ENCODE measurements at places on chromosomes 6 and 20.

GRCh38 chr6:128327890-128328289, 192.5 kb downstream of the PTPRK start:
- H3K4me1 ChIP-seq = no peaks in the 10 kb centered on the region
- H3K27me3 ChIP-seq = peaks cover 4% of the 10 kb centered on the region
- no peak overlapping the region for H3K27ac ChIP-seq
- H3K4me3 ChIP-seq = no peak overlapping the region
- H3K36me3 ChIP-seq = no peaks in the 10 kb centered on the region

- no peaks in the 10 kb centered on the region for H3K27me3 ChIP-seq
- H3K4me3 ChIP-seq = no peak overlapping the region
- peaks cover 1% of the 10 kb centered on the region for H3K36me3 ChIP-seq
- peak overlapping the region; percentile 41 for H3K27ac ChIP-seq
Observed at GRCh38 chr6:106124437-106125430, 38.6 kb downstream of the PRDM1 start.

GRCh38 chr6:52620055-52620905, 43.4 kb upstream of the TRAM2 start:
- no peak for DNase-seq
- H3K4me1 ChIP-seq = no peaks in the 10 kb centered on the region
- peaks cover 15% of the 10 kb centered on the region for H3K27me3 ChIP-seq
- no peak overlapping the region for H3K27ac ChIP-seq

DNA sequence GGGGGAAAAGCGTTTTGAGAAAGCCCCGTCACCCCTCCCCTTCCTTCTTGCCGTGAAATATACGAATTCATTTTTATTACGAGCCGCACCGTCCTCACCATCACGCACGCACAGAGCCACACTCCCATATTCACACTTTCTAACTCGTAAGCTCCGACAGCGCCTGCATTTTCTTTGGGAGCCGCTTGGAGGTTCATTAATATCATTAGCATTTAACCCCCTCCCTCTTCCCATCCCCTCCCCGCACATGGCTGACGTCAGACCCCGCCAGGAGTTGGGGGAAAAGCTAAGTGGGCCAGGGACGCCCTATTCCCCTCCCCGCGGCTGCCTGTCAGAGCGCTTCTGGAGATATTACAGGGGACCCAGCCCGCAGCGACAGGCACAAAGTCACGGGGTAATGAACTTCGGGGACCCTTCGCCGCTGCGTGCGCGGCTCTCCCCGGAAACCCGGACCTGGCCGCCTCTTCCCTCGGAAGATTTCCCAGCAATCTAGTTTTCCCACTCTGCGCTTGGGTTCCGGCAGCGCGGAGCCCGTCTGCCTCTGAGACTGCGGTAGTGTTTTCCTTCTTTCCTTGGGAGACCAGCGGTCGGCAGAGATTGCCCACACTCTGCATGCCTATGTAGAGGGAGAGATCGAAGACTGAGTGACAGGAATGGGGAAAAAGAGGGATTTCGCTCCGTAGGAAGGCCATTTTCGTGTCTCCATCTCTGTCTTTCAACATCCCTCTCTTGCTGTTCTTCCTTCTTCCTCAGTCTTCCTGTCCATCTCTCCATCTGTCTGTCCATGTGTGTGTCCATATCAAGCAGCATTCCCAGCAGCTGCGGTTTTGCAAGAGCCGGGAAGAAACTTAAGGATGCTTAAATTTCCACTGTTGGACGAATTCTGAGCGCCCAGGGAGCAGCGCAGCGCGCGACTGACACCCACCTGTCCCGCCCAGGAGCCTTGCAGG, at the start of gene NR2E1:
TSS of gene NR2E1 (plus strand) at position 309 of the 950 bp plus-strand sequence. CDS start 744 bp downstream, outside the sequence.
- H3K27ac ChIP-seq = peak within 1 kb of the TSS; percentile 85
- H3K36me3 ChIP-seq = peaks cover 4% of the 10 kb centered on the region
- no peak within 1 kb of the TSS for H3K4me3 ChIP-seq
- H3K4me1 ChIP-seq = peaks cover 18% of the 10 kb centered on the region
- no peak for DNase-seq
- H3K27me3 ChIP-seq = peaks cover 90% of the 10 kb centered on the region

GRCh38 chr6:78533426-78533825, 333.9 kb upstream of the IRAK1BP1 start:
- H3K27ac ChIP-seq = no peak overlapping the region
- H3K4me3 ChIP-seq = no peak overlapping the region
- no peaks in the 10 kb centered on the region for H3K4me1 ChIP-seq

DNA sequence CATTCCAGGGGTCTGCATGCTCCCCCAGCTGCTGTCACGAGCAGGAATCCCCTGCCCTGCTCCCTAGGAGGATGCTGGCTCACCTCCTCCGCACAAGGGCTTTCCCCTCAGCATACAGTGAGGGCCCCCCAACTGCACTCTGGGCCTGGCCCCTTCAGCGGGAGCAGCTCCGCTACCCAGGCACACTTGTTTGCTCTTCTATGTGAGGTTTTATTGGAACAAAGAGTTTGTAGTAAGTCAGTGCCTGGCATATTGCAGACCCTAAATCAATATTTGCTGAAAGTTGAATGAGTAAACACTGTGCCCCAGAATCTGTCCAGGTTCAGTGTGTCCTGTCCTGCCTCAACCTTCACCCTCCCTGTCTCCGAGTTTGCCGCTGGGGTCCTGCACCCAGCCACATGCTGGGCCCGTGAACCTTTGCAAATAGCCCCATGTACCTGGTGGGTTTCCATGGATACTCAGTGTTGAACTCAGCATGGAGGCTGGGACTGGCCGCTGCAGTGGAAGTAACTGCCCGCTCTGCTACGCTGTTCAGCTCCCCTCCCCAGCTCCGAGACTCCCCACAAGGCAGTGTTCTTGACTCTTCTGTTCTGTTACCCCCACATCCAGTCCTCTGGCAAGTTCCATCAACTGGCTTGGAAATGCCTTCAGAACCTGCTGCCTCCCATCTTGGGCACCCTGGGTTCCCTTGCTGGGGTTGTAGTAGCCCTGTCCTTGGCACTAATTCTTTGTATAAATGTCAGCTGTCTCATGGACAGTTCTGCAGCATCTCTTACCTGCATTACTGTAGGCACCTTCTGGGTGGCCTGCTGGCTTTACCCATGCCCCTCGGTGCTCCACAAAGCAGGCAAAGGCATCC, 15.7 kb downstream of the SLC22A1 start:
- H3K36me3 ChIP-seq = no peaks in the 10 kb centered on the region
- no peak overlapping the region for H3K27ac ChIP-seq
- H3K4me3 ChIP-seq = no peak overlapping the region
- H3K27me3 ChIP-seq = no peaks in the 10 kb centered on the region
- peaks cover 8% of the 10 kb centered on the region for H3K4me1 ChIP-seq
- no peak for DNase-seq

- H3K27me3 ChIP-seq = peaks cover 2% of the 10 kb centered on the region
- H3K36me3 ChIP-seq = no peaks in the 10 kb centered on the region
- no peak for DNase-seq
- no peaks in the 10 kb centered on the region for H3K4me1 ChIP-seq
Observed at GRCh38 chr20:60080401-60080800, 122.2 kb downstream of the CDH26 start.
